AG04450 (cell line): ENCODE measurements at places on chromosomes 2 and 18.

DNA sequence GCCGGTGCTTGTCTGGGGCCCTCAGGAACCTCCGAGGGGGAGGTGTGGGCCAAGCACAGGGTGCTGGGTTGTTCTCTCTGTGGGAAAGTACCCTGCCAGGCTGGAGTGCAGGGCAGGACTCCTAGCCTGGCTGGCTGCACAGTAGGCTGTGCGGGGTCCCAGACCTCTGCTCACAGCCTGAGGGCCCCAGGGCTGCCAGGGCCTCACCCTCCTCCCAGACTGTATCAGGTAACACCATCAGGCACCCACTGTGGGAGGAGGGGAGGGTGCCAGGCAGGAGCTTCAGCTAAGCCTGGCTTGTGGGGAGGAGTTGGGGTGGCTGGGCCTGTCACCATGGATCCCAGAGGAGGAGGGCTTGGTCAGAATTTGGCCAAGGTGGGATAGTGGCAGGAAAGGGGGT, 211.9 kb upstream of the SMAD2 start:
- DNase-seq: no peak

DNA sequence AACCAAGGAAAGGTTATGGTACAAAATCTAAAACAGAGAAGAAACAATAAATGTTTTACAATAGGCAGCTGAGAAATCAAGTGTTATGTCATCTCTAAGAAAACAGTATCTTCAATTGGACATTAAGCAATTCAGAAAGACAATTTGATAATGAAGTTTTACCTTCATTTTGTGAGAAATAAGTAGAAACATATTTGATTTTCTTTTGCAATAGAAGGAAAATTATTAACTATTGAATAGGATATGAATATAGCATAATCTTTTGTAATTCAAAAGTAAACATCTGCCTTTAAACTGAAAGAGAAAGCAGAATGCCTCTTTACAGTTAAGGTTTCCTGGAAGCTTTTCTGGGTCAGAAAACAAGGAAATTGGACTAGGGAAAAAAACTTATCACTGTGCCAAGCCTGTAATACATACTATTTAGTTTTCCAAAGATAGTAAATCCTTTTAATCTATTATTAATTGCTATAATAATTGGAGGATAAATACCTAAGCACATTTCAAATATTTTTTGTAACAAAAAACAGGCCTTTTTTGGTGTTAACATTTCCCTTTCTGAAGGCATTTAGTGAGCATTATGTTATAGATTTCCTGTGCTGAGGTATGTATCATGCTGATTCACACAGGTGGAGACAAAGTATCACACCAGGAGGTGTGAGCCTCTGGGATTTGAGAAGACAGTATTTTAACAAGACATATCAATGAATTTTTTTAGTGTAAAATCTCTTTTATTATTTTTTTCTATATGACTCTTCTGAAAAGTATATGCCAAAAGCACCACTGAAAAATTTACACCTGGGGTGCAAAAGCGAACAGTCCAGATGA, 947.0 kb upstream of the CDH2 start:
- DNase-seq: no peak

GRCh38 chr2:102235491-102235890, 48.7 kb downstream of the IL1RL2 start:
- no peak for DNase-seq

GRCh38 chr2:10331702-10332401, 29.1 kb downstream of the HPCAL1 start:
- DNase-seq: no peak

DNA sequence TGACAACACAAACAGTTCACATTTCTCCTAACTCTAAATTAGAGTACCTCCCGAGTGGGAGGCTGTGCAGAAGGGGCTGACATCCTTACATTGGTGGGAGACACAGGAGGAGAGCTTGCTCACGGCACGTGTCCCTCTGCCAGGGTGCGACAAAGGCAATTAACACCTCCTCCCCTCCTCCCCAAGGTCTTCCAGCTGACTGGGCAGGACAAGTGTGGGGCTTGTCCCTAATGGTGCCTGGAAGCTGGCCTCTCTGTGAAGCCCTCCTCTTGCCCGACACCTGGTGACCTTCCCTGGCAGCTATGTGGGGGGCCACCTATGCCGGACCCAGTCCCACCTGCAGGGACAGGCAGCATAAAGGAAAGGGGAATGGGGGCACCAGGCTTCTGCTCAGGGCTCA, 57.0 kb downstream of the FAM168B start:
- DNase-seq: no peak

- no peak for DNase-seq
Observed at GRCh38 chr2:2873450-2873811, 504.2 kb downstream of the EIPR1 start.

DNA sequence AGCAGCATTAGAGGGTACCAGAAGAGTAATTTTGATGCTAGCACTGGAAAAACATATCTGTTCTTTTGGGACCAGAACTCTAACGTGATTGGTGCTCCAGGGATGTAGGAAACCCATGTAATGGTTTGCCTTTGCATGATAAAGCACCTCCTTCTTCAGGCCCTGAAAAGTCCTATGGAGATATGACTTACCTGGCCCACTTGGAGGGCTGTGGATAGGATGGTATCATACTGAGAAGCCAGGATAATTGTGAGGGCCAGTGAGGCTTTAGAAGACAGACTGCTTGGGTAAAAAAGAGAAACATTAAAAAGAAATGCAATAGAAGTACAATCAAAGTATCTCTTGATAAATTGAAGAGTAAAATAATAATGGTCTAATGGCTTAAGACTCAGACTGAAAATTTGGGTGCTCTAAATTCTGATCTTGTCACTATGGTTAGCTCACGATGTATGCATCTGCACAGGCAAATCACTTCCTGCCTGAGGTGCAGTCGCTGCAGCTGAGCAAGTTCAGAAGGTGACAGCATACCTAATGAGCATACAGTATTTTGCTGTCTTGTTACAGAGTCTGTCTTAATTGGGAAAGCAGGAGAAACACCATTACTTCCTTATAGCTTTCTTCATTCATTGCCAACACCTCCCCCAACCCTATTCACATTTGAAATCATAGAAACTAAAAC, 371.5 kb downstream of the NUP35 start:
- DNase-seq: no peak

- no peak for DNase-seq
Observed at GRCh38 chr2:58387701-58388100, 146.6 kb upstream of the FANCL start.

- DNase-seq: peak; percentile 21
Observed at GRCh38 chr2:27724905-27725701, 46.4 kb upstream of the MRPL33 start.

DNA sequence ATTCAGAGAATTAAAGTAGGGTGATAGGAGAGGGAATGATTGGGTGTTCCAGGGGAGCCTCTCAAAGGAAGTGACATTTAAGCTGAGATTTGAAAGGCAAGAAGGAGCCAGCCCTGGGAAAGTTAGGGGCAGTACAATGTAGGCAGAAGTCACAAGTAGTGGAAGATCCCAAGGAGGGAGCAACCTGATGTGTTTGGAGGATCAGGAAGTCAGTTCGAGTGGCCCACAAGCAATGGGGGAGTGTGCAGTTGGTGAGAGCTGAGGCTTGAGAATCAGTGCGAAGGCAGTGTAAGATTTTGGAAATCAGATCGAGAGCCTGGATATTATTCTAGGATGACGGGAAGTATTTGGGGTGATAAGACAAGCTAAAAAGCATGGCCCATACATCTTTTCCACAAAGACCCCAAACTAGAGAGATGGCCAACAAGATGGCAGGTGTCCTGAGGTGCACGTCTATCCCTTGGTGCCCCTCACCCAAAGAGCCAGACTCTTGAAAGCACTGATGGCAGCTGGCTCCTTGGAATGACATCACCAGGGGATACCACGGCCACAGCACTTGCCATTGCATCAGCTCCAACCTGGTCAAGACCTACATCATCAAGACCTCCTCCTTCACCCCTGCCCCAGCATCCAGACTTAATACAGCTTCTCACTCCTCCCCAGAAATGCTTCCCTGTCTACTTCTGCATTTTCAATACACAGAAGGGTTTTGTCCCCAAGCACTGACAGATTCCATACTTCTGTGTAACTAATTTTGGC, 127.3 kb downstream of the BCL2 start:
- DNase-seq: no peak

DNA sequence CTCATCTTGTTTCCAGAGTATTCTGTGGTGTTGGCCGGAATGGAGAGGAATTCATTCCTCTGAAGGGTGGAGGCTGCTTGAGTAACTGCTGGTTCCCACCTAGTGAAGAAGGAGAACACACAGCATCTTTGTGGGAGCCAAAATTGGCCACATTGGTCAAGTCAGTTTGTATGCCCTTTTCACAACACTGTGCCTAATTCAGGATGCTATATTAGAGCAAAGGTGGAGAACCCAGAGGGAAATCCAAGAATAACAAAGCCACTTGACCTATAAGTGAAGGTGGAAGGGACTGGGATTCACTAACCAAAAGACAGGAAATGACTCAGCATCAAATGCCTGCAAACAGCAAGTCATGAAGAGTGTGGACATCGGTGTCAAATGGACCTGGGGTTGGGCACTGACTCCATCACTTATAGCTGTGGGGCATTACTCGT, 27.3 kb upstream of the MLPH start:
- DNase-seq: no peak

DNA sequence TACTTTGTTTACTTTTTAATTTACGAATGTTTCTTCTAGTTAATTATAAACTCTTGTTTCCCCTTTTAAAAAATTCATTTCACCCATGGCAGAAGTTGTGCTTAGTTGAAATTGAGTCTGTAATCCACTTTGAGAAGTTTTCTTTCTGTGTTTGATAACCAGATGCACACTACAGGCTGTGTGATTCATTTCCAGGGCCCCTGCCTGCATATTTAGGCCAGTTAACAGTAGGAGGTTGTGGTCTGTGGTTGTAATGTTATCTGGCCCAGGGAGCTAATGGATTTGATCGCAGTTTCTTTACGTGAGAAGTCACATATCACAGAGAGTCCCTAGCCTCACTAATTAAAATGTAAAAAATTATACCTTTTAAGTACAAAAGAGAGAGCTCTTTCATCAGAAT, 3.3 kb downstream of the CDH7 start:
- DNase-seq: no peak

DNA sequence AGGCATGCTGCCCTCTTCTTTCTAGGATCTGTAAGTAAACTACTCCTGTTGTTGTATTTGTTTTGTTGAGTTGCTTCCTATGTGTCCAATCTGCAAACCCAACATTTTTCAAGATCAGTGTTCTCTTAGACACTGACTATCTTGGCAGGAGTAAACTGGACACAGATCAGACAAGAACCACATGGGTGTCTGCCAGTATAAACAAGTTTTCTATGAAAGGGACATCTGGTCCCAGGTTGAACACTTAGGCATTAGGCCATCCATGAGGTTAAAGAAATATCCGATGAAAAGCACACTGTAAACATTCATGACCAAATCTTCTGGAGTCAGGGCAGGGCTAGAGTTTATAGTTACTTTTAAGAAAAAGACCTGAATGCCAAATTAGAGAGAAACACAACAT, 441.8 kb downstream of the NYAP2 start:
- no peak for DNase-seq

DNA sequence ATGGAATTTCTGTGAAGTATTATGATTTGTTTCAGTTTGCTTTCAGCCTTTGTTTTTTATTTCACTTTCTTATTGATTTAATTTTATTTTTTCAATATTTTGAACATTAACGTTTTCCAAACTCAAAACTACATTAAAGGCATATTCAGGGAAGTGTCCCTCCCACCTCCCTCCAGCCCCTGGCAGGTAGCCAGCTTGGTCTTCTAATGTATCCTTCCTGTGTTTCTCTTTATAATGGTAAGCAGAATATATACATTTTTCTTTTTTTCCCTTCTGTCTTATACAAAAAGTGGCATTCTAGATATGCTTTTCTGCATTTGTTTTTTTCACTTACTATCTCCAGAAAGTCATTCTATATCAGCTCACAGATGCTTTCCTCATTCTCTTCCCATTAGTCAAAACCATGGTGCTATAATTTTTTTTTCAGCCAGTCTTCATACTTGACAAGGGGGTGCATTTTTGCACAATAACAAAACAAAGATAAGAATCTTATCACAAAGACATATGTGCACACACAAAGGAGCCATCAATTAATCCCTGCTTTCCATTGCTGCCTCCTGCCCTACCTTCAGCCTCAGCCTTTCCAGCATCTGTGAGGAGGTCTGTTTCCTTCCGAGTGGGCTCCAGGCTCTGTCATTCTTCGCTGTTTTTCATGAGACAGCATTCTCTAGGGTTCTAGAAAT, 33.7 kb upstream of the TMEM177 start:
- no peak for DNase-seq

DNA sequence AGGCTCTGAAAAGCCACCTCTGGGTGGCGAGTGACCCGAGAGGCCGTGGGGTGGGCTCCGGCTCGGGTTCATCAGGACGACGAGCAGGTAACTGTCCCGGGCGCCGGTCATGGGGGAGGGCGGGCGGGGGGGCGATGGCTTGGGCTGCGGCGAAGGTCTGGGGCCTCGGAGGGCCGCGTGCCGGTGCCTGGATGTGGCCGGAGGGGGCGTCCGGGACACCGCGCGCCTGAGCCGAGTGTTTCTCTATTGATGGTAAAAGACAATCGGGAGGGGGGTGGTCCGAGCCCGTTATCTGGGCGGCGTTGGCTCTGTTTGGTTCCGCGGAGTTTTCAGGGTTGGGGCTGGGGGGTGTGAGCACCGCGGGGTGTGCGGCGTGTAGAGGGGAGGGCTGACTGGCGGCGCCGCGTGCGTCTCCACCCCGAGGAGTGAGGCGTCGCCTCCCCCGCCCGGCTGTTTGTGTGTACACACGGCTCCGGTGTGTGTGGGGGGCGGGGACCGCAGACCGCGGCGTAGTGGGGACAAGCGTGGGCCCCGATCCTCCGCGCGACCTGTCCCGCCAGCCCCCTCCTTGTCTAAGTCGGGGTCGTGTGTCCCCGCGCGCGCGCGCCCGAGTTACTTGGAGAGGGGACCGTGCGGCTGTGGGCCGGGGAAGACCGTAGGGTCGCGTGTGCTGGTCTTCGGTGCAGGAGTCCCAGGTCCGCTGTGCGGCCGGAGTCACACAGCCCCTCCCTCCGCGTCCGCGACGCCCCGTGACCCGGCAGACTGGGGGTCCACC, 1.6 kb downstream of the CTIF start:
- no peak for DNase-seq

- DNase-seq: no peak
Observed at GRCh38 chr2:237125967-237126366, 40.3 kb downstream of the COPS8 start.

GRCh38 chr2:147549054-147549453, 295.8 kb upstream of the ACVR2A start:
- DNase-seq: no peak

- DNase-seq: peak; percentile 74
Observed at GRCh38 chr2:45315861-45316260, 295.2 kb downstream of the SRBD1 start.

DNA sequence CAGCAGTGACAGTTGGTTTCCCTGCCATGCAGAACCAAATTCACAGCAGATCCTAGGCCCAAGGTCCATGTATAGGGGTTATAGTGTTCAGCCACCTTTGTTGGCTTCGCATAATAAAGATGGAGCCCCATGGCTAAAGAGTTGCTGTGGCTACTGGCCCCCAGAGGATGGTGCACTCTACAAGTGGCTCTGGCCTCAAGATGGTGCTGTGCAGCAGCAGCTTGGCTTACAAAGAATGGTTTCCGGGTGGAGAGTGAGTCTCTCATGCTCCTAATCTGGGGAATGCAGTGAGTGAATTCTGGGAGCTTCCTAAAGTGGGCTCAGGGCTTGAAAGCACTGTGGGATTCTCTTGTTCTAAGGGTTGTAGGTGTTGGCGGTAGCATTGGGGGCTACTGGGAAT, 1199.7 kb downstream of the CNTNAP5 start:
- DNase-seq: no peak

- DNase-seq: no peak
Observed at GRCh38 chr2:222989431-222989830, 62.6 kb upstream of the KCNE4 start.
